ENCODE measurements at places on chromosomes 13 and 19.

DNA sequence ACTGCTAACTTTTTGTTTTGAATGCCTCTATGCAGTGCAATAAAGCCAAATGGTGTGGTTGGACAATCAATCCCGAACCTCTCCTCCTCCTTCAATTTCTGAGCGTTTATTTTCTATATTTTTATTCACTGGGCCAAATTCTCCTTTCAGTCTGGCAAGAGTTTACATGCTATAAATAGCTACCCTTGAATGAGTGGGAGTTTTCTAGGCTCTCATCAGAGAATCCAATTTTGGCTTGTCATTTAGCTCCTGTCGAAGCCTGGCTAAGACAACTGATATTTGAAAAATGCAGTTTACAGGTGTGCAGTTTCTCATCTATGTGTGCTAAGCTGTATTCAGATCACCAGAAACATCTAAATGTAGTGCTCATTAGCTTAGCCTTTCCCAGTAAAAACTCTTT is 61.8 kb downstream of the OLFM4 start:
- DNase-seq: no peak

DNA sequence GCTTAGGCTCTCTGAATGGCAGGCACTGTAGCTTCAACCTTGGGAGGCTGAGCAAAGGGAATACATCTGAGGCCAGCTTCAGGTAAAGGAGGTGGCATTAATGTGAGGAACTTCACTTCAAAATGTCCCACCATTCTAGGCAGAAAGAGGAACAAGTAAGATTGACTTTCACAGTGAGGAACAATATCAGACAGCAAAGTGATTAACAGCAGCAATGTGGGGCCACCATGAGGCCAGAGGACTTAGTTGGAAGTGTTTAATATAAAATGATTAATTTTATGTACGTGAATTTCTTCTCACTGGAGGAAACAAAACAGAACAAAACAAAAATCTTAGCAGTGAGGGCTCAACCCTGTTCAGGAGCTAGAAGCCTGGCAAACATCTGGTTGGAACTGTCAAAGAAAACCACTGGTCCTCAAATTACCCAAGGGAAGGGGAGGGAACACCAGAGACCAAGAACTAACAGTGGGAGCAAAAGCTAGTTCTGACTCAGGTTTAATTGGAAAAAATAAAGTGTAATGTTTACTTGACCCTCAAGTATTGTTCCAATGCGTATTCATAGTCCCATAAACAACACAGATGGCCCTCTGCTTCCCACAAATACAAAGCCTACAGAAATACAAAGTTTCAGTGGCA is 43.9 kb upstream of the FRY start:
- no peak for DNase-seq

DNA sequence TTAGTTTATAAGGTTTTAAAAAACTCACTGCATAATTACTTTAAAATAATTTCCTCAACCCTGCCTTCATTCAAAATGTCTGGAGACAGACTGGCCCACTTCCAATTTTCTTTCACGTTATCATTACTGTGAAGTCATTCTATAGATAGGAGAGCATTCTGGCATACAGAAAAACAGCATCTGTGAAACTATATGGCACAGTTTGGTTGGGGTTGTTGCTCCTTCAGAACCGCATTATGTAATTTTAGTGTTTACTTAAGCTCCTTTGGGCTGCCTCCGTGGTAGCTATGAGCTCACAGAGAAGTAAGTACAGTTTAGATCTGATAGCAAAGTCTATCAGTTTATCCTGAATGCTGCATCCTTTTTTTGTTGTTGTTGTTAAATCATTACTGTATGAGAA is 104.3 kb downstream of the KCNRG start:
- no peak for DNase-seq

DNA sequence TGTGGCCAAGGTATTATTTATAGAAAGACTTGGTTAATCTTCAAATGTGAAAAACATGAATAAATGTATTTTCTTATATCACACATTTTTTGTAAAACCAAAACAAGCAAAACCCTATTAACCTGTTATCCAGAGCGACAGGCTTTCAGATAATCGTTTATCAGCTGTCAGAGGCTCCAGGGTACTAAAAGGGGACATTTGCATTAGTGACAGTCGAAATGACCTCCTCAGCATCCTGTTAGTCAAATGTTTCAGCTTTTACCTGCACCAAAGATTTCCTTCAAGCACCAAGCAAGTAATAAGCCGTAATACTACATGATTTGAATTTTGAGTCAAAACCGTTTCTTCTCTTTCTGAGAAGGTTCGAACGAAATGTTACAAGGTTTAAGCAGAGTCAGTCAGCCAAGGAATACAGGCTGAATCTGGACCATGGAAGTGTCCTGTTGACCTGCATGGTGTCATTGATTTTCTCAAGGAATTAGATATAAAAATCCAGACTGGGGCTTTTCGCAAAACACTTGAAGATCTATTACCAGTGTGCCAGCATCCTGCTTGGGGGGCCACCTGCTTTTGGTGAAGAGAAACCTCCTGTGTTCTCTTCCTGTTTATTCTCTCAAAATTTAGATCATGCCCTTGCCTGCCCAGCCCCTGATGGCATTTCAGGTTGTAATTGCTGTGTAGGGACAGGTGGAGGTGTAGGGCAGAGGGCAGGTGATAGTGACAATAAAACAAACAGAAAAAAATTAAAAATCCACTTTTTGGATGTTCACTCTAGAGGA is 11.3 kb upstream of the RFC3 start:
- DNase-seq: no peak

DNA sequence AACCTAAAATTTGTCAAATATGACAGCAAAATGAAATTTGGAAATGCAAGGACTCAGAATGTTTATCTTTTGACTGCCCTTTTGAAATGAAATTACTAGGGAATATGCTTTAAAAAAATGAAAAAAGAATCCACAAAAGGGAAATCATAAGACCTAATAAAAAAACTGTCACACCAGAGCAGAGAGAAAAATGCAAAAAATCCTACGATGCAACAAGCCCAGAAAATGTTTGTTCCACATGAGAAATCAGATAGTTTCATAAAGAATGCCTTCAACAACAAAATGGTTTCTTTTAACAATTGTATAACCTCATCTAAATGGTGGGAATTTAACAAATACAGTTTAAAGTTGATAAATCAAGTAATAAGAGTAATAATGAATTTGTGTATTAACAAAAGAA is 8.0 kb downstream of the LPAR6 start:
- no peak for DNase-seq

- DNase-seq: no peak
Measured at GRCh38 chr19:57302727-57303401, 17.4 kb upstream of the ZNF543 start.

DNA sequence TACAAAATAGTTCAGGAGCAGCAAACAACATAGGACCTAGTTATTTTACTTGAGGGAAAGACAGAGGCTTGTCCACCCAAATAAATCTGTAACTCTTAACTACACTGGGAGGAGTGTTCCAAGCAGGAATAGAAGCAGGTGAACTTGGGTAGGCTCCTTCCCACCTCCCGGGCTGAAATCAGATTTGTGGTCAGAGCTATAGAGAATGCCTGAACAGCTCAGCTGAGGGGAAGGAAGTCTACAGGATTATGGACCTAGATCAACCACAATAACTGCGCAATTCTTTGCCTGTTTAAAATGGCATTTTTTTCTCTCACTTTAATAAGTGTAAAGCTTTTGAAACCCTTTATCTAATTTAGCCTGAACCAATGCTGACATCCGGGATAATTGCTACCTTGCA is 73.5 kb upstream of the IRS2 start:
- DNase-seq: no peak

GRCh38 chr13:110416131-110417025 is 109.3 kb downstream of the COL4A2 start:
- no peak for DNase-seq

- no peak for DNase-seq
Measured at GRCh38 chr19:43616306-43616705, 3.1 kb downstream of the ZNF428 start.
